Left ventricle myocardium superior (tissue), 1 donor: ENCODE measurements at places on chromosomes 7 and 10. TPM values are rescaled to one million over a fixed set of nuclear protein-coding genes. Genes with fewer than 3 reads are reported as not detected.

DNA sequence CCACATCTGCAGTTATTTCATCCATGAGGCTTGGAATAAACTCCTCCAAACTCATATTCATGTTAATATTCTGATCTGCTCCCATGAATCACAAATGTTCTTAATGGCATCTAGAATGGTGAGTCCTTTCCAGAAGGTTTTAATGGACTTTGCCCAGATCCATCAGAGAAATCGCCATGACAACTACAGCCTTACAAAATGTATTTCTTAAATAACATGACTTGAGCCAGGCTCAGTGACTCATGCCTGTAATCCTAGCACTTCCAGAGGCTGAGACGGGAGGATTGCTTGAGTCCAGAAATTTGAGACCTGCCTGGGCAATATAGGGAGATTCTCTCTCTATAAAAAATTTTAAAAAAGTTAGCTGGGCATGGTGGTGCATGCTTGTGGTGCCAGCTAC lies 102.1 kb upstream of the TMEM168 start:
- no peak for DNase-seq

DNA sequence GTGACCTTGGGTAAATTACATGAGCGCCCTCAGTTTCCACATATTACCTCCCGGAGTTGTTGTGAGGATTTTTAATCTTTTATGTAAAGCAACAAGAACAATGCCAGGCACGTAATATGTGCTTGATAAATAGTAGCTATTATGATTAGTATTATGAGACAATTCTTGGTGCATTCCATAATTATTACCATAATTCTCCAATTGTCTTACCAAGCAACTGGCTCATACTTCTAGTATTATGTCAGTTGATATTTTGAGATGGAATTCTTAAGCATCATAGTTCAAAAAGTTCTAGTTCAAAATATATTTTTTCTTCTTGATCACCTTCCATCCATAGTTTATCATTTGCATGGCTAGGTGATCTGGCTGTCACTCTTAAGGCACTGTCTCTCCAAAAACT lies 259.0 kb downstream of the BBS9 start:
- no peak for DNase-seq

HABP2 gene
- total RNA-seq = not detected

GDF2 gene
- not detected for total RNA-seq

DNA sequence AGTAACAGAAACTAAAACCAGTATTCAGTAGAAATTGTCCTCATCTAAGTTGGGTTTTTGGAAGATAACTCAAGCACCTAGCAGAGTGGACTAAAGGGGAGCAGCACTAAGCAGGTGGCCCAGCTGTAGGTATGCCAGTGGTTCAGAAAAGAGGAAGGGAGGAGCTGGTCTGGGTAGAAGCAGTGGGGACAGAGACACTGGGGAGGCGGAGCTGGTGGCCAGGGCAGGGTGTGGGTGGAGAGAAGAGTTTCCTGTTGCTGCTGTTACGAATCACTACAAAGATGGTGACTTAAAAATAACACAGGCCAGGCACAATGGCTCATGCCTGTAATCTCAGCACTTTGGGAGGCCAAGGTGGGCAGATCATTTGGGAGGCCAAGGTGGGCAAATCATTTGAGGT lies 136.2 kb downstream of the WDR11 start:
- DNase-seq = no peak

COL28A1 gene
- total RNA-seq = 2.7 TPM

DNA sequence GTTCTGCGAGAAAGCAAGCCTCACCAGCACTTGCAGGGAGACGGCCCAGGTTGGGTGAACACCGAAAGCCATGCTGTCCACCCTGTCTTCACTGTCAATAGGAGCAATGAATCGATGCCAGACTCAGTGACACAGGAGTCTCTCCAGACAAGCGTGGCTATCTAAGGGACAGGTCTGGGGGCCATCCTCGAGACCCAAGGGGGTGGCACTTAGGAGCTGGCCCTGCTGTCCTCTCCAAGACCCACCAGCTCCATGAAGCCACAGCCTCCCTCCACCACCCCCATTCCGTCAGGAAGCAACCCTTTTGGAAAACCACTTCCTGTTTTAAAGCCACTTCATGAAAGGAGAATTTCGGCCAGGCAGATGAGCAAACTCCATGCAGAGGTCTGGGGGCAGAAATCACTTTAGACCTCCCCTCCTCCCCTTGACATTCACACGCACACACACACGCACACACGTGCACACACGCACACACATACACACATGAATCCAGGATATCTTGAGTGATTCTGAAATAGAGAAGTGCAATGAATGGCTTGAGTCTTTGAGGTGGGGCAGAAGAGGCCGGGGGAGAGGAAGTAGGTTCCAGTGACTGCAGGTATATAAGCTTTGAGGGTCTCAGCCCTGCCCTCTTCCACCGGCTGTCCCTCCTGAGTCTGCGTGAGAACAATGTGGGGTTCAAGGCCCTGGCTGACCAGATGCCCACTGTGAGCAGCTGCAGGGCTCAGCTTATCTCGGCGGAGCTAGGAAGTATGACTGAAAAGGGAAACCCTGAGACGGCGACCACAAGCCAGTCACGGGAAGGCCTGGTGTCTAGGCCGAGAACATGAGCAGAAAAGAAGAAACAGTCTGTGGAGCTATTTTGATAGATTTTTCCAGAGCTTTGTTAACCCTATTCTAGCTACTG lies 25.0 kb downstream of the RGS10 start:
- DNase-seq = no peak

DNA sequence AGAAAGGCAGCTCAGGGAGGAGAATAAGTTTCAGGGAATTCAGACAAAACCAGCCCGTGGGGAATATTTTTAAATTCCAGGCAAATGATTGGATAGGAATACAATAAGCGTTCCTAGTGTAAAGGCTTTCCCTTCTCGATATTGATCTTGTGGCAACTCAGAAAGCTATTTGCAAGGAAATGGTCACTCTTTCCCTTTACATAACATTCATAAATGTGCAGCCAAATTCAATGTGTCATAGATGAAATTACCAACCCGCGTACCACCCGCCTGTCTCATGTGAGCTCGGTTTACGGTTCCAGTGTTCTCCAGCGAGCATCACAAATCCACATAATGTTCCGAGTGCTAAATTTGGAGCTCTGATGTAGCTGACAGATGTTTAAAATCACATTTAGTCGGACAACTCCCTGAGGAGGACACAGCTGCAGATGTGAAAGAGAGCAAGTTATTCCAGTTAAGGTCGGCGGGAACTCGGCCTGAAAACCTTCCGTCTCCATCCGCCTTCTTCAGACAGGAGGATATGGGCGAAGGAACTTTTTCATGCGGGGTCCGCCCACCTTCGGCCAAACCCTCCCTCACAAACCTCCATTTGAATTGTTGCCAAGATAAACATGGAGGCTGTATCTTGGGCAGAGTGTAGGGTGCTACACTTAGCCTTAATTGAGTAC lies 327.0 kb downstream of the RNLS start:
- DNase-seq = peak; percentile 75

DNA sequence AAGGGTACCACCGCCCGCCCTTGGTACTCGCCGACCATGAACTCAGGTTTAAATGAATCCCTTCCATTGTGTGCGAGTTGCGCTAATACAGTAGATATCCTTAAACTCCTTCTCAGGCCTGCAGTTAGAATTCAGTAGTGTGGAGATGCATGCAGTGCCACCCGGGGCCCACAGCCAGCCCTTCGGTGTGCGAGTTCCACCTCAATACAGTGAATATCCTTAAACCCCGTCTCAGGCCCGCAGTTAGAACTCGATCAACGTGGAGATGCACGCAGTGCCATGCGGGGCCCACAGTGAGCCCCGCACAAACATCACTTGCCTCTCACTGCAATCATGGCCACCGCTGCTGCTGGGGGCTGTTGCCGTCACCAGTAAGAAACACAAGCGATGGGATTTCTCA lies 261.9 kb downstream of the MAD1L1 start:
- peak; percentile 15 for DNase-seq

FFAR4 gene
- total RNA-seq = 0.07 TPM
